ENCODE measurements at places on chromosomes 12 and 14.

DNA sequence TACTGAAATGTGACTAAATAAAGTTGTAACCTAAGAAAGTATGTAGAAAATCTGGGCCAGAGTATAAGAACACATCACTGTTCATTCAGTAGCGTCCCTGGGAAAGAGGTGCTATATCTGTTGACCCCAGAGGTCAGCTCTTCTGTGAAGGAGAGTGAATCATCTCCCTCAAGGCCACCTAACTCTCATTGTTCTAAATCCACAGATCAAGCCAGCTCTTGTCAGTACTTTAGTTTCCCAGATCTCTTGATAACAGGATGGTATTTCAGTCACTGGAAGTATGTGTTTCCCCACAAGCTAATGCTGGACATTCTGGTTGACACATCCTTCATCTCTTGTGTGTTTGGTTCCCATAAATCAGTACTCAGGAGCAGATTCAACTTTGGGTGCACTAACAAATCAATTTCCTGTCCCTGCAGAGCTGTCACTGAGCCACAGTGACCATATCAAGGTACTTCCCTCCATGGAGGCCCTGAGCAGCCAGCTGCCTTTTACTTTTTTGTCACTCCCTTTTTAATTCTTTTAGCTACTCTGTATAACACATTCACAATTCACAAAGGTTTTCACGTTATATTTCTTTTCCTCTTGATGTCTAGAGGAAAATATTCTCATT, 7.8 kb downstream of the KRT1 start:
- no peak for DNase-seq

DNA sequence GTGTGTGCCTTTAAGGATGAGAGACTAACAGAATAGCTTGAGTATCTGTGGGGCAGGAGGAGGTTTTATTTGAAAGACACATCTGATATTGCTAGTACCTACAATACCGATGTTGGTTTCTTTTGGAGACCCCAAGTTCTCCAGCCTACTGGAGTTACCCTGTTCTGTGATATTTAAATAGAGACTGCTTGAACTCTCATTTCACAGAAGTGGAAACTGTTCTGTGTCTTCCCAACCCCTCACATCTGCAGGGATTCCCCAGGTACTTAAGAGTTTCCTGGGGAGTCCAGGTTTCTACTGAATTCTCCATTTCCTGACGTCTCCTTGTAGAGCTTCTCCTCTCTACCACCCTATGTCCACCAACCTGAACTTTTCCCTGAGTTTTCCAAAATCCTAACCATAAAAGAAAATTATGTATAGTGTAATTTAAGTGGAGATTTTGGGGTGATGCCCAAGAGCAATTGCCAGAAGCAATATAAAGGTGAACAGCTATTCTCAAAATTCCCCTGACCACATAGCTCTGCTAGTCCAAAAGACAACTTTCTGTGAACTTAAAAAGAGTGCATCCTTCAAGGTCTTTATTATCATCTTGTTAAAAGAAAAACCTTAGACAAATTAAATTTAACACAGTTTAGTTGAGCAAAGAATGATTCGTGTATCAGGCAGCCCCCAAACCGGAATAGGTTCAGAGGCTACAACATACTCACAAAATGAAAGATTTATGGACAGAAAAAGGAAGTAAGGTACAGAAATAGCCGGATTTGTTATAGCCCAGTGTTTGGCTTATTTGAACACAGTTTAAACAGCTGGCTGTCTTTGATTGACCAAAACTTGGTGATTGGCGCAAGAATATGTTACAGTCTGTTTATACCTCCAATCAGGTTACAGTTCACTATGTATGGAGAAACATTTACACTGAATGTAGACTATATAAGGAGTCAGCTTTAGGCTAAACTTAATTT, 373.4 kb downstream of the NUAK1 start:
- no peak for DNase-seq

DNA sequence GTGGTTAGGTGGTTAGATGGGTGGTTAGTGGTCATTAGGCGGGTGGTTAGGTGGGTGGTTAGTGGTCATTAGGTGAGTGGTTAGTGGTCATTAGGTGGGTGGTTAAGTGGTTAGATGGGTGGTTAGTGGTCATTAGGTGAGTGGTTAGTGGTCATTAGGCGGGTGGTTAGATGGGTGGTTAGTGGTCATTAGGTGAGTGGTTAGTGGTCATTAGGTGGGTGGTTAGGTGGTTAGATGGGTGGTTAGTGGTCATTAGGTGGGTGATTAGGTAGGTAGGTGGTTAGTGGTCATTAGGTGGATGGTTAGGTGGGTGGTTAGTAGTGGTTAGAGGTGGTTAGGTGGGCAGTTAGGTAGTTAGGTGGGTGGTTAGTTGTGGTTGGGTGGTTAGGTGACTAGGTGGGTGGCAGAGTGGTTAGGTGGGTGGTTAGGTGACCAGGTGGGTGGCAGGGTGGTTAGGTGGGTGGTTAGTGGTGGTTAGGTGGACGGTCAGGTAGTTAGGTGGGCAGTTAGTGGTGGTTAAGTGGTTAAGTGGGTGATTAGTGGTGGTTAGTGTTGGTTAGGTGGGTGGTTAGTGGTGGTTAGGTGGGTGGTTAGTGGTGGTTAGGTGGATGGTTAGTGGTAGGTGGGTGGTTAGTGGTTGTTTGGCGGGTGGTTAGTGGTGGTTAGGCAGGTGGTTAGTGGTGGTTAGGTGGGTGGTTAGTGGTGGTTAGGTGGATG, 8.0 kb upstream of the TMEM119 start:
- DNase-seq: no peak

DNA sequence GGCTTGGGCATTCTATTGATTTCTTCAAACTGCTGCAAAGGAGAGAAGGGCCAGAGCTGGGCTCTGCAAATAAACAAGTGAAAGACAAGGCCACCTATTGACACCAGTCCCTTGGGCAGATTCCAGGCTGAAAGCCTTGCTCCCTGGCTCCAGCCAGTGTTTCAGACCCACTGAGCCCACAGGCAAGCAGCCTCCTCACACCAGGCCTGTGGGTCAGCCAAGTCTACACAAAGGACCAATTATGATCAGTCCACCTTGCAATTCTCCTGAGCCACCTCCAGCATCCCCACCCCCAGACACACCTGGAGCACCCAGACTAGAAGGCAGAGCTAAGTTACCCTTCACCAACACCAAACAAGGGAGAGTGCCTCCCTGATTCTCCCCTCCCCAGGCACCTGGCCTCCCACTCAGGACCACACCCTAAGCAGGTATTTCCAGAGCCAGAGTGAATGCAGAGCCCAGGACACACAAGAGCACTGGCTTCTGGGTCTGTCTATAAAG, 13.8 kb downstream of the ACTN1 start:
- no peak for DNase-seq

DNA sequence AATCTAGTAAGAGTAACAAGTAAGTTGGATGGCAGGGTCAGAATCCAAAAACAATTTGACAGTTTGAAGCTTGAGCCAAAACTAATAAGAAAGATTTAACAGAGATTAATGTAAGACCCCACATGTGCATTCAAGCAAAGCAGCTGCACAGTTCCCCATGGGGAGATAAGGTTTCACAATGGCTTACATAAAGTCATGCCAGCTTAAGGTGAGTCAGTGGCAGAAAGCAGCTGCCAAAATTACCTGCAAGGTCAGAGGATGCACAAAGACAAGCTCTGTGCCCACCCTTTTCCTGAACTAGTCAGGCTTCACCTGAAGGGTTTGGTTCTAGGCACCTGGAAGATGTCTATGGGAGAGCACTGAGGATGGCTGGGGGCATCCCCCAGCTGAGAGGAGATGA, 36.6 kb upstream of the KRT77 start:
- DNase-seq: no peak

GRCh38 chr12:8628731-8629130, 16.1 kb upstream of the AICDA start:
- no peak for DNase-seq

- DNase-seq: no peak
Measured at GRCh38 chr14:64807551-64807950, 72.2 kb downstream of the SPTB start.

- no peak for DNase-seq
Measured at GRCh38 chr14:61122862-61123261, 141.8 kb downstream of the SLC38A6 start.

DNA sequence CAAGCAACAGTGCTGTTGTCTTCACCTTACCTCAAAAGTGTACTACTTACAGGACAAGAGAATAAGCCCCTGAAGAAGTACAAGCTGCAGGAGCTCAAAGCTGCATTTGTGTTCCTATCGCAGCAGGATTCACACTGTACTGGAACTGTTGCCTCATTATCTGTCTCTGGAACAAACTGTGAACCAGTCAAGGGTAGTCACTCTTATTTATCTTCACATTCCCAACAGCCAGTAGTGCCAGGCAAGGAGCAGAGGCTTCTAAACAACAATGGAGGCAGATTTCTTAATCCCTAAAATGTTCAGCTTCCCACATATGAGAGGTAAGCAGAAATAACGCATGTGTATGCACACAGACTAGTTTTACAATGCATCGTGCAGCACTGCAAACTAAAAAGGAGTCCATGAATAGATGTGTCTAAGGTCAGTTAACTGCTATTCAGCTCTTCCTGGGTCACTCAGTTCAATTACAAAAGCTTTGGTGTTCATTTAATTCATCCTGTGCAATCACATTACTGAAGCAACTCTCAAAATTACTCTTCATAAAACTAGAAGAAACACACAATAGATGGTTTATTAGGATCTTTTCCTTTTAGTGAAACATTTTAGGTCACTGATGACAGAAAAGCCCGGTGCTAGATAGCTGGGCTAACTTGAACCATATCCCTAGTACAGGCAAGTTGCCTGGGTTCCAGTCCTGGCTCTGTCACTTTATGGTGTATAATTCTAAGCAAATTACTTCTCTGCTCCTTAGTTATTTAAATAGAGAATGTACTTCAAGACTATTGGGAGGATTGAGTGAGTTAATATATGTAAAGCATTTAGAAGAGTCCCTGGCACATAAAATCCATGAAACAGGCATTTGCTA, 2.7 kb downstream of the APPL2 start:
- DNase-seq: no peak

- DNase-seq: no peak
Measured at GRCh38 chr12:124386059-124386458, 91.2 kb downstream of the RFLNA start.

DNA sequence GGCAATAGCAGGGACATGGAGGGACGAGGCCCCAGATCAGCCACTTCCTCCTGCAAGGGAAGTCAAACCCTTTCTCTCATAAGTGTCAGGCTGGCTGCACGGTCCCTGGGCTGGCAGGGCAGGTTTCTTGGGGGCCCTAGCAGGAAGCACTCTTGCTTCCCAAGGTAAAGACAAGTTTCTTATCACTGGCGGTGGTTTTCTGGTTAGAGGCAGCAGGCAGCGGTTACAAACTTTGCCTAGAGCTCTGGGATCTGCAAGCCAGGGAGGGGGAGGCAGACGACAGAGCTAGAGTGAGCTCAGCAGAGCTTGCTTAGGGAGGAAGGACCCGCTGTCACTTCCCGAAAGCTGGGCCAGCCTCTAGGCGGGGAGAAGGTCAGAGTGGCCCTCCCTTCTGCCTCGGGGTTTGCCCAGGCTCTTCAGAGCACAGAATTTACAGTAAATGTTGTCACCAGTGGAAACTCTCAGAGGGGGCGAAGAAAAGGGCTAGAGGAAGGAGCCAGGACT, 20.4 kb downstream of the BATF start:
- peak; percentile 73 for DNase-seq

DNA sequence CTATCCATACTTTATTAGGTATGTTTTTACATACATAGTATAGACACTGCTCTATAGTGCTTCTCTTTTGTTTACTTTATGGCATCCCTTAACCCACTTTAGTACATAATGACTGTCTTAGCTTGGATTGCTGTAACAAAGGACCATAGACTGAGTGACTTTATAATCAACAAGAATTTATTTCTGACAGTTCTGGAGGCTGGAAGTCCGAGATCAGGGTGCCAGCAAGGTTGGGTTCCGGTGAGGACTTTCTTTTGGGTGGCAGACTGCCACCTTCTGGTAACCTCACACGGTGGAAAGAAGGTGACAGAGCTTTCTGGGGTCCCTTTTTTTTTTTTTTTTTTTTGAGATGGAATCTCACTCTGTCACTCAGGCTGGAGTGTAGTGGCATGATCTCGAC, 48.6 kb upstream of the PPM1H start:
- no peak for DNase-seq

- DNase-seq: no peak
Measured at GRCh38 chr14:99534863-99535262, 53.7 kb downstream of the CCNK start.

- no peak for DNase-seq
Measured at GRCh38 chr12:3445119-3445978, 45.7 kb upstream of the PRMT8 start.

GRCh38 chr12:31510034-31510433, 80.9 kb downstream of the DENND5B start:
- no peak for DNase-seq

DNA sequence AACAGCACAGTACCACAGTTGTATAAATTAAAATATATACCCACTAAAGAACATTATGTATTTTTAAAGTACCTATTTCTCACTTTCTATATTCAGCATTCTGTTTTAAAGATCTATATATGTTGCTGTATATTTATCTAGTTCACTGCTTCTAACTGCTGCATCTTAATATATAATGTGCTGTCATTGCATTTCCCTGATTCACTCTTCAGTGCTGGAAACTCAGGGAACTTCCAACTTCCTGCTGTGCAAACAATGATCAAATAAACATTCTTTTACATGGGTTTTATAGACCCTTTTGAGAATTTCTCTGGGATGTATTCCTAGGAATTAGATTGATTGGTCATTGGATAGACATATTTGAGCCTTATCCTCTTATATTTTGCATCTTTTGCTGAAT, 379.1 kb downstream of the APAF1 start:
- DNase-seq: no peak

DNA sequence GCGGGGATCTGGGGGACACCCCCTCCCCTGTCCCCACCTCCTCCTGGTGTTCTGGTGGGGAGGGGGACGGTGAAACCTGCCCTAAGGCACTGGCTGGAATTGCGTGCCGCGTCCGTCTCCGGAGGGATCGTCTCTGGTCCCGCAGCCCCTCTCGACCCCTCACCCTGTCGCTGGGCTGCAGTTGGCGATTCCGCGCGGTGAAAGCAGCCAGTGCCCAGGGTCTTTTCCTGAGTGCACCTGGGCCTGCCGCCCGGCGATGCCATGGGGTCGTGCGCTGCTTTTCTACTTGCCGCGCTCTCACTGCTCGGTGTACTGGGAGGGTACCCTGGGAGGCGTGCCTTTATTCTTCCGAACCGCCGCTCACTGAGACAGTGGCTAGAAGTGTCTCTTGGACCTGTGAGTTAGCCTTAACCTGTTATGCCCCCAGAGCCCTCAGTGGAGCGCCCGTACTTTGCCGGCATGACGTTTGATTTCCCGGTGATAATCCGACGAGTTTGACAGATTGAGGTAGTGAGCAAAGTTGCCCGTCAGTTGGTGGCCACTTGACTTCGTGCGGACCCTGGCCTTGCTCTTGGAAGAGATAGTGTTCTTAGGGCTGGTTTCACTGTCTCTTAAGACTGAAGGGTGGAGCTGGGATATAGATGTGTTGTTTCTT, 788 bp downstream of the SFSWAP start:
- DNase-seq: no peak

DNA sequence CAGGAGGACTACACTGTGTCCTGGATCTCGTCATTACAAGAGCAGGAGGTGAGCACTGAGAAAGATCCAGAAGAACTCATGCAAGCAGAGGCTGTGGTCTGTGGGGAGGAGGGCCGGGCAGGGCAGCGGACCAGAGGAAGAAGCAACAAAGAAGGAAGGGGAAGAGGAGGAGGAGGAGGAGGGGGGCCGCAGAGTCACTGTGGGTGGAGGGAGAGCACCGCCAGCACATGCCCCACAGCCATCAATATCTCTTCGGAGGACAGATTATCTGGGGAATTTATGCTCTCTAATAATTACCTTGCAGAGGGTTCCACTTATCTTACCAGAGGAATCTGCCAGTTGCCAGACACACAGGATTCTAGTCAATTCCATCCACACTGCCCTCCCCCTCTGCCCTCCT, 105.6 kb downstream of the DPF3 start:
- no peak for DNase-seq

GRCh38 chr12:80293347-80293746, 150.7 kb upstream of the PTPRQ start:
- no peak for DNase-seq

Data from activated CD4-positive, alpha-beta T cell treated with anti-CD3 and anti-CD28 coated beads for 24 hours (primary cell).